Central memory CD4-positive, alpha-beta T cell (primary cell): ENCODE measurements at places on chromosomes 16 and 17.
A peak's percentile ranks its signal among the peaks of the same experiment; 100 is the strongest.

DNA sequence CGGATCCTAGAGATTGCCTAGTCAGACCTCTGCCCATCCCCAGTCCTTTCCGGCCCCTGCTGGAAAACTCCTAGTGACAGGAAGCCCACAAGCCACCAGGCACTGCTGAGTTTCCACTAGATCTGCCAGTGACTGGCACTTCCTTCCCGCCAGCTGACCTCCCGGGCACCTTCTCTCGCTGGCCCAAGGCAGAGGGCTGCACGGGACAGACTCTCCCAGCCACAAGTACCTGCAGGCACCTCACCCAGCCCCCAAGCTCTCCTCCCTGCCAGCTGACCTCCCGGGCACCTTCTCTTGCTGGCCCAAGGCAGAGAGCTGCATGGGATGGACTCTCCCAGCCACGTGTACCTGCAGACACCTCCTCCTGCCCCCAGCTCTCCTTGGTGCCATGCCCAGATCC lies 66.3 kb upstream of the DOC2B start:
- DNase-seq = no peak

- no peak for DNase-seq
Measured at GRCh38 chr16:46568472-46569230, 52.5 kb downstream of the SHCBP1 start.

DNA sequence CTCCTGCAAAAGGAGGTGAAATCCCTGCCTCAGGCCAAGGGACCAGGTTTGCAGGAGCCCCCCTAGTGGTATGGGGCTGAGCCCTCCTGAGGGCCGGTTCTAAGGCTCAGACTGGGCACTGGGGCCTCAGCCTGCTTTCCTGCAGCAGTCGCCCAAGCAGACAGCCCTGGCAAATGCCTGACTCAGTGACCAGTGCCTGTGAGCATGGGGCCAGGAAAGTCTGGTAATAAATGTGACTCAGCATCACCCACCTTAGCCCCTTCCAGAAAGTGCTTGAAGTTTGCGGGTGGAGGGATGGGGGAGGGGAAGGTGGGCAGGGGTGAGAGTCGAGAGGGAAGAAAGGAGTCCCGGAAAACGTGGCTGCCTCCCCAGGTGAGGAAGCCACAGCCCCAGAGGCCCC lies 2.1 kb downstream of the MC1R start:
- no peak for DNase-seq

GRCh38 chr17:66952031-66952524 lies 12.4 kb upstream of the CACNG4 start:
- DNase-seq = no peak

DNA sequence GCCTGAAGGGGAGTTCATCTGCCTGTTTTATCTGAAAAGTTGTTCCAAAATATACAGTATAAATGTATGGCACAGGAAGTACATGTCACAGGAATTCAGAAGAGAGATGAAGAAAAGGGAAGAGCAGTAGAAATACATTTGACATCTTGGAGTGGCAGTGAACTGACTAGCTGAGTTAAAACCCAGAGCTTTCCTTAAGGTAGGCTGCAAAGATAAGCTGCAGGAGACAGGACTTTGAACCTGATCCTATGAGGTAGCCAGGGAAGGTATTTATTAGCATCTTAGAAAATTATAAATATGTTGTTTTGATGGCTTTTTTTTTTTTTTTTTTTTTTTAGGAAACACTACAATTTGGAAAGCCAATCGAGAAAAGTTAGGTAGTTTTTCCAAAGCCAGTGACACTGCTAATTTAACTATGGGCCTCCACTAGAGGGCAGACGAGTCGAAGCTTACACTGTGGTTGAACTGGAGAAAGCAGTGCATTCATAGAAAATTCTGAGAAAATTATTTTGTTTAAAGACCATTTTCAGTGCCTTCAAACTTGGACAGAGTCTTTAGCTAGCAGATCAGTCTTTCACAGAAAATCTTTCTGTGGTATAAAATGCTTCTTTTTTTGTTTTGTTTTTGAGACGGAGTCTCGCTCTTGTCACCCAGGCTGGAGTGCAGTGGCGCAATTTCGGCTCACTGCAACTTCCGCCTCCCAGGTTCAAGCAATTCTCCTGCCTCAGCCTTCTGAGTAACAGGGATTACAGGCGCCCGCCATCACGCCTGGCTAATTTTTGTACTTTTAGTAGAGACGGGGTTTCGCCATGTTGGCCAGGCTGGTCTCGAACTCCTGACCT lies 122.3 kb downstream of the SSH2 start:
- DNase-seq = peak; percentile 53

GRCh38 chr17:72363089-72363610 lies 242.3 kb downstream of the SOX9 start:
- DNase-seq = no peak

DNA sequence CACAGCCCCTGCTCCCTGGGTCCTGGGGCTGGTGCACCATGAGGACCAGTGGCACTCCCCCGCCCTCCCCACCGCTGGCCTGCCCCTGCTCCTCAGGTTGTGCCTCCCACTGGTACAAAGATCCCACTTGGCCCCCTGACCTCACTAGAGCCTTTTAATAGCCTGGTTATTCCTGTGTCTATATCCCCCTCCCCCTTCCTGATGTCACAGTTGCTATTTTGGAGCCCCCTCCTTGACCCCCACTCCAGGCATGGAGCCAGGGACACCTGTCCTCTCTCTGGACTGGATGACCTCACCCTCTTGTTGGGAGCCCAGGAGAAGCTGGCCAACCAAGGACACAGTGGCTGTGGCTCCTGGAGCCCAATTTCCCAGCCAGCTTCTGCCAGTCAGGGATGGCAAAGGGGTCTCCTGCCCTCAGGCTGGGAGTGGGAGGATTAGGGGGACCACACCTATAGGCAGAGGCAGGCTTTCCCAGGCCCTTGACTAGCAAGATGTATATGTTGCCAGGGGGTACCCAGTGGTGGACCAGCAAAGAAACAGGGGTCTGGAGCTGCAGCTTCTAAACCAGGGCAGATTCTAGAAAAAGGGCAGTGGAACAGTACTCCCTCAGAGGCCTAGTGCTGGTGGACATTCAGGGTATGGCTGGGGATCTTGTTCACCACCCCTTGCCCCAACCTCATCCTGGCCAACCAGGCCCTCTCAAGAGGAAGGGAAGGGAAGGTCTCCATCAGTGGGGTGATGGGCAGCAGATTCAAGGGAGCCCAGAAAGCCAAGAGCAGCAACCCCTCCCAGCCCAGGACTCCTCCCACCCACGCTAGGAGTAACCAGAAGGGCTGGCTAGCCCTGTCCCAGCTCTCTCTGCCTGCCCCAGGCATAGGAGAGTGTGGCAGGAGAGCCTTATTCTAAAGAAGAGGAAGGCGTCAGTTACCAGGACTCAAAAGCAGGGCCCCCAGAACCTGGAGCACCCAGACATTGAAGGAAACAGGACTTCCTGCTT lies 10.9 kb downstream of the HDAC5 start:
- no peak for DNase-seq
